T-helper 17 cell (primary cell): ENCODE measurements at places on chromosomes 2 and 18. TPM values are rescaled to one million over a fixed set of nuclear protein-coding genes. Genes with fewer than 3 reads are reported as not detected.

ALPG gene
- not detected for total RNA-seq

DNA sequence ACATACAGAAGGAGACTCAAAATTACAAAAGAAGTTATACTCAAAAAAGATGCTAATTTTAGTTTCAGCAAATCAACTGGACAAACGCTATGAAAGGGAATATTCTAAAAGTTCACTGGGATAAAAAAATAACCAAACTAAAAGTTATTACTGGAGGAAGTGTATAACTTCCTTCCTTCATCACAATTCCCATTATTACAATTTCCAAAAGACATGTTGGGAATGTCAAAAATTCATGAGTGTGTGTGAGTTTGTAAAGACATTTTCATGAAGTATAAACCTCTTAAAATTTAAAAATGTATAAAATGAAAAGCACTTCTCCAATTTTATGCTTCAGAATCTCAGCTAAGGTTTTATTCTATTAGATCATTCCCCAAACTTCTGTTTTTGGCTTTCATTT is 67.8 kb downstream of the MERTK start:
- DNase-seq, result no peak
- H3K27ac ChIP-seq, result no peak overlapping the region
- H3K36me3 ChIP-seq, result no peaks in the 10 kb centered on the region
- peaks cover 3% of the 10 kb centered on the region for H3K4me1 ChIP-seq
- peaks cover 15% of the 10 kb centered on the region for H3K27me3 ChIP-seq

ST8SIA3 gene
- not detected for total RNA-seq

PRKD3 gene
- total RNA-seq, result 25.4 TPM

GRCh38 chr2:195038153-195038552 is 618.9 kb upstream of the SLC39A10 start:
- peaks cover 9% of the 10 kb centered on the region for H3K27me3 ChIP-seq
- no peak overlapping the region for H3K27ac ChIP-seq
- DNase-seq, result no peak
- H3K4me1 ChIP-seq, result no peaks in the 10 kb centered on the region
- no peaks in the 10 kb centered on the region for H3K36me3 ChIP-seq

DNA sequence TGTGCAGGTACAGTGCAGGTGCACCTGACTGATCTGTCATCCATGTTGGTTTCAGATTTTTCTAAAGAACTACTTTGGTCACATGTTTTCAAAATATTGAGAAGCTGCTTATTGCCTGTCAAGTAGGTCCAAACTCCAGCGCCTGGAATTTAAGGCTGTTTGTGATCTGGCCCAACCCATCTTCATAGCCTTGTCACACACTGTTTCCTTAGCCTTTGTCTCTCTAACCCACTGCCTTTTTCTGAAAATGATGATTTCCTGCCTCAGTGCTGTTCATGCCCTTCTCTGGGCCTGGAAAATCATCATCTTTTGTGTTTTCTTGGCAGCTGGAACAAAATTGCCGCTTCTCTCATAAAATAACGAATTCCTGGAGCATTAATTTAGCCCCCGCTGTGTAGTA is 7.2 kb downstream of the LIMS1 start:
- H3K36me3 ChIP-seq, result no peaks in the 10 kb centered on the region
- no peaks in the 10 kb centered on the region for H3K27me3 ChIP-seq
- no peak overlapping the region for H3K4me3 ChIP-seq
- H3K27ac ChIP-seq, result no peak overlapping the region
- peaks cover 12% of the 10 kb centered on the region for H3K4me1 ChIP-seq

DNA sequence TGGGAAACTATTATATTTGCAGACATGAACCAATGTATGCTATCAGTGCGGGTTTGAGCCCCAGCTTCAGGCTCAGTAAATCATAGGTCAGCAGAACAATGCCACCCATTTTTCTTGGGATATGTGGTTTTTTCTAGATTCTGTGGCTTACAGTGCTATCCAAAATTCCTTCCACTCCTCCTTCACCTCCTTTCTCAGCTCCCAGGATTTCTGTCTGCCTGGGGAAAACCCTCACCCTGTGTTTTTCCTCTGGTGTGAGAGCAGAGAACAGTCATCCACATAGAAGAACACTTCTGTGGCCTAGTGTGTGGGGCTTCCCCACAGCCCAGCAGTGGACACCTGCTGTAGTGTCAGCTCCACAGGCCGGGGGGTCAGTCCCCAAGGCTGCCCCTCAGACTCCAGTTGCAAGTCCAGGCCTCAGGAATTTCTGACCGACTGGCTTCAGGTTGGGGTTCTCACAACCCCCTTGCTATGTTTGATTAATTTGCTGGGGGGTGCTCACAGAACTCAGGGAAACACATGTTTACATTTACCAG is 238.2 kb downstream of the LDLRAD4 start:
- no peak overlapping the region for H3K4me3 ChIP-seq
- H3K27ac ChIP-seq, result peak overlapping the region; percentile 86
- H3K36me3 ChIP-seq, result peaks cover 4% of the 10 kb centered on the region
- DNase-seq, result no peak
- H3K27me3 ChIP-seq, result no peaks in the 10 kb centered on the region
- peaks cover 32% of the 10 kb centered on the region for H3K4me1 ChIP-seq

- H3K4me1 ChIP-seq, result peaks cover 47% of the 10 kb centered on the region
- H3K4me3 ChIP-seq, result peak overlapping the region; percentile 100
Observed at GRCh38 chr18:49814147-49814499, 790 bp upstream of the ACAA2 start.

DNA sequence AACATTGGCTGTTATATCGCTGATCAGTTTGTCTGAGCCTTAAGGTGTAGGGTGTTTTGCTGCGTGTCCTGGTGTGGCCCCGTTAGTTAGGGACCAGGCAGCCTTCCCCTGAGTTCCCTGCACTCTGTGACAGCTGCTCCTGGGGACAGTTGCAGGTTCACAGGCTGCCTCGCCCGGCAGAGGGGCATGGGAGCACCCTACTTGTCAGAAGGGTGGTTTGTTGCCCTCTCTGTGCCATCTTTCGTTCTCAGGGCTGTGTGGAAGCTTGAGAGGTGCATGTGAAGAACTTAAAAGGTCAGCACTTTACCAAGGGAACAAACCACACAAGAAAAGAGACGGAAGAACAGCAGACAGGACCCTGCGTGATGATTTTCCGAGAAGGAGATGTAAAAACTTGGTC is 159.6 kb downstream of the LDLRAD4 start:
- H3K36me3 ChIP-seq, result no peaks in the 10 kb centered on the region
- peak overlapping the region; percentile 100 for H3K27ac ChIP-seq
- no peaks in the 10 kb centered on the region for H3K27me3 ChIP-seq
- H3K4me1 ChIP-seq, result peaks cover 72% of the 10 kb centered on the region
- DNase-seq, result no peak

DNA sequence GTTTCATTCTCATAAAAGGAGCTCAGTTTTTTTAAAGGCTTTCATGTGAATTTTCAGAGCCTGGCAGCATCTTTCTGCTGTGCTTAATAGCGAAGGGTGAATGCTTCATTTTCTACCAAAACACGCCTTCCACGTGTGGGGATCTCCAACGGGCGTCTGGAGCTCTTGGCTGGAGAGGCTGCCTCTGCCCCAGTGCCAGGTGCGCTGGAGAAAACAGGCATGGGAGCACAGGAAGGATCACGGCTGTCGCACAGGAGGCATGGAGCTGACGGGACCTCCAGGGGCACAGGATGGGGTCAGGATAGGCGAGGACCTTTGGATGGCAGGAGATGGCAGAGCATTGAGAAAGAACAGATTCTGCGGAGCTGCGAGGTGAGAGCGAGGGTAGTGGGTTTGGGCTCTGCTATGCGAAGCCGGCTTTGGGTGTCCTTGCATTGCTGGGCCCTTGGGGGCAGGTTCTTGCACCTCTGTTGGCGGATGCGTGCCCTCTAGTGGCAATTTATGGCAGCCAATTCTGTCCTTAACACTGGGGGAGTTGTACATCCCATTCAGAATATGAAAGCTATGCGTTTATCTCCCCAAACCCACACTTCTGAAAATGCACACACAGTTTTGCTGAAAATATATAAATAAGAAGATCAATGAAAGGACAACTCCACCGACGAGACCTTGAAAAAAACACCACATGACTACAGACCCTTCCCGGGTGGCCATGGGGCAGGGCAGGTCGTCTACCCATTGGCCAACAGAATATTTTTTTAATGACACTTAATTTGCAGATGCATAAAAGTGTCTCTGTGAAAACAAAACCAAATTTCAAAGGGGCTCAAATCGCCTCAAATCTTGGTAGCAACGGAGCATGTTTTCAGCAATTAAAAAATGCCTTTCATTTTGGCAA is 90.4 kb upstream of the SLC35G4 start:
- DNase-seq, result no peak
- no peak overlapping the region for H3K4me3 ChIP-seq
- no peak overlapping the region for H3K27ac ChIP-seq
- no peaks in the 10 kb centered on the region for H3K36me3 ChIP-seq

- H3K4me1 ChIP-seq, result no peaks in the 10 kb centered on the region
- no peaks in the 10 kb centered on the region for H3K36me3 ChIP-seq
- H3K27me3 ChIP-seq, result no peaks in the 10 kb centered on the region
- no peak overlapping the region for H3K27ac ChIP-seq
- DNase-seq, result no peak
- H3K4me3 ChIP-seq, result no peak overlapping the region
Observed at GRCh38 chr18:55252901-55253300, 293.6 kb upstream of the CCDC68 start.

- H3K27me3 ChIP-seq, result peaks cover 45% of the 10 kb centered on the region
- no peak overlapping the region for H3K27ac ChIP-seq
- H3K4me3 ChIP-seq, result no peak overlapping the region
- no peak for DNase-seq
Observed at GRCh38 chr2:235532307-235532706, 38.5 kb downstream of the AGAP1 start.

GRCh38 chr2:240363746-240364581 is 71.5 kb upstream of the GPC1 start:
- DNase-seq, result no peak
- H3K27me3 ChIP-seq, result peaks cover 6% of the 10 kb centered on the region
- no peak overlapping the region for H3K27ac ChIP-seq
- H3K4me3 ChIP-seq, result no peak overlapping the region
- no peaks in the 10 kb centered on the region for H3K4me1 ChIP-seq

PDCD1 gene
- total RNA-seq, result 8.1 TPM

DNA sequence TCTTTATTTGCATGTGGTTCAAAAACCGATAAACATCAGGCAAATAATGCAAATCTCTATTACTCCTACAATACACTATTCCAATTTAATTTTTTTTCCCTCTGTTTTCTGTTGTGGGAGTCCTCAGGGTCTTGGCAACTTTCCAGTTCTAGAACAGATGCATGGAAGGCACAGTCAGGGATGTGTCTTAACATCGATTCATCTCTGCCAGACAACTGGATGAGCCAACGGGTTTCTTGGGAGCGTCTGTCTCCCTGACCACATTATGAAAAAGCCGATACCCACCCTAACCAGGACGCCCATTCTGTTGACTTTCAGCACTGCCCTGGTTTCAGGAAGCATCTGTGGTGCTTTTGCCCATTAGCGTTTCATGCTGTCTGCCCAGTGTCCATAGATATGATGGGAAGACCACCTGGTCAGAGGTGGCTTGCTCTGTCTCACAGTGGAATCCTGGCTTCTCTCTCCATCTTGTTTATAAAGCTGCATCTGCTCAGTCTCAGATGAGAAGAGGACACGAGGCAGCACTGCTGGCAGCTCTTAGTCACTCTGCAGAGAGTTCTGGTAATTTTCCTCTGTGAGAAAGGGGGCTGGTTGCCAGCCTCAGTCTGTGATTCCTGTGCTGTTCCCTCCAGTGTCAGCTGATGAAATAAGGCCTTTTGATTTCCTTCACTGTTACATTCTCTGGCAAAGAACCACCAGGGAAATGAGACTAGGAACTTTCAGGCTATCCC is 57.9 kb upstream of the KCNE4 start:
- H3K4me3 ChIP-seq, result no peak overlapping the region
- no peaks in the 10 kb centered on the region for H3K36me3 ChIP-seq
- no peak for DNase-seq
- no peak overlapping the region for H3K27ac ChIP-seq

- no peak overlapping the region for H3K4me3 ChIP-seq
- peaks cover 6% of the 10 kb centered on the region for H3K27me3 ChIP-seq
- no peak overlapping the region for H3K27ac ChIP-seq
- H3K4me1 ChIP-seq, result no peaks in the 10 kb centered on the region
- H3K36me3 ChIP-seq, result no peaks in the 10 kb centered on the region
Observed at GRCh38 chr2:16478434-16479210, 187.0 kb downstream of the CYRIA start.

- no peaks in the 10 kb centered on the region for H3K36me3 ChIP-seq
- H3K27me3 ChIP-seq, result peaks cover 46% of the 10 kb centered on the region
- H3K4me1 ChIP-seq, result no peaks in the 10 kb centered on the region
- H3K27ac ChIP-seq, result no peak overlapping the region
Observed at GRCh38 chr18:5463390-5463789, 80.4 kb downstream of the EPB41L3 start.

CHRND gene
- total RNA-seq, result not detected

GRCh38 chr2:46866770-46867246 is 48.8 kb downstream of the MCFD2 start:
- no peak overlapping the region for H3K4me3 ChIP-seq
- H3K36me3 ChIP-seq, result peaks cover 4% of the 10 kb centered on the region
- peaks cover 36% of the 10 kb centered on the region for H3K27me3 ChIP-seq
- H3K27ac ChIP-seq, result no peak overlapping the region
- DNase-seq, result no peak

SERPINB7 gene
- not detected for total RNA-seq

- H3K36me3 ChIP-seq, result no peaks in the 10 kb centered on the region
- no peaks in the 10 kb centered on the region for H3K4me1 ChIP-seq
- no peak overlapping the region for H3K27ac ChIP-seq
- H3K4me3 ChIP-seq, result no peak overlapping the region
Observed at GRCh38 chr2:164542581-164543021, 78.7 kb downstream of the GRB14 start.

DNA sequence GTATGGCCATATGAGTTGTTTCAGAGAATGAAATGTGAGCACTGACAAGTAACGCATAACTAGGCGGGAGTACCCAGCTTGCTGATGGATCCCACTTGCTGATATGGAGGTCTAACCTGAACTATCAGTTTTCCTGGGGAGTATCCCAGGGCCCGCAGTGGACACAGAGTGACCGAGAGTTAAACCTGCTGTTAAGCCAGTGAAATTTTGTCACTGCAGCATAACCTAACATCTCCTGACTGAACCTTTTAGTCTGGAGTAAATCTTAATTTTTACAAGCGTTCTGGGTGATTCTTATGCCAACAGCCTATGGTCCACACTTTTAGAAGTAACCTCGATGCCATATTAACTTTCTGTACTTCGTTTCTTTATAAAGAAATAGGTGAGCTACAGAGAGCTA is 54.4 kb downstream of the TGFA start:
- H3K4me1 ChIP-seq, result peaks cover 2% of the 10 kb centered on the region
- peaks cover 9% of the 10 kb centered on the region for H3K27me3 ChIP-seq
- H3K27ac ChIP-seq, result no peak overlapping the region
- no peak for DNase-seq
- no peaks in the 10 kb centered on the region for H3K36me3 ChIP-seq

GRCh38 chr2:106840818-106841217 is 45.1 kb downstream of the ST6GAL2 start:
- H3K36me3 ChIP-seq, result no peaks in the 10 kb centered on the region
- H3K27ac ChIP-seq, result no peak overlapping the region
- no peak for DNase-seq
- H3K4me1 ChIP-seq, result peaks cover 2% of the 10 kb centered on the region
- H3K4me3 ChIP-seq, result no peak overlapping the region

NEB gene
- total RNA-seq, result 1.6 TPM

DNA sequence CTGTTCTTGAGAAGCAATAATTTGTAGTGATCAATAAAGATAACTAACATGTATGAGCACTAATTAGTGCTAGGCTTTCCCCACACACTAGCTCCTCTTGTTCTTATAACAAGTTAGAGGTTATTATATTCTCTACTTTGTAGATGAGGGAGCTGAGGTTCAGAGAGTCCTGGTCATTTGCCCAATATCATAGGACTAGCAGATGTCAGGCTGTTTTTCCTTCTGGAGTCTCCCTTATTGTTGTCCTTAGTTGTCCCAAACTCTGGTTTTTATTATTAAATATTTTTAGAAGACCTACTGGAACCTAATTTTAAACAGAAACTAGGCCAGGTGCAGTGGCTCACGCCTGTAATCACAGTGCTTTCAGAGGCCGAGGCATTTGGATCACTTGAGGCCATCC is 16.5 kb upstream of the TTC39C start:
- H3K27me3 ChIP-seq, result no peaks in the 10 kb centered on the region
- no peak for DNase-seq
- peaks cover 3% of the 10 kb centered on the region for H3K36me3 ChIP-seq
- peak overlapping the region; percentile 96 for H3K27ac ChIP-seq
- H3K4me3 ChIP-seq, result peak overlapping the region; percentile 52
